ENCODE measurements at places on chromosomes 12 and 14.

DNA sequence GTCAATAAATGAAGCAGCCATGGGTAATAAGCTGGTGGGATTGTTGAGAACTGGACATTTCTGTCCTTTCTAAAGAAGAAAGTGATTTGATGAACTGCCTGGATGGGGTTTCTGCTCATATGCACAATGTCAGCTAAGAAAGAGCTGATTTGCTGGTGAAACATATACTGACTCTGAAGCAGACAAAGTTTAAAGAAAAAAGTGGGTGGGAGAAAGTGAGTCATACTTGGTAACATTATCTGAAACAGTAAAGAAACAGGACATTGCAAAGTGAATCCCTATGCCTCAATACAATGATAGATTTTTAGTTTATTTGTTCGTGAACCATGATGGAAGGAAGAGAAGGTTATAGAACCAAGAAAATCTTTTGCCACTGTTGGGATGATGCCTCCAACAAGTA is 95.6 kb upstream of the DNM1L start:
- DNase-seq = no peak

DNA sequence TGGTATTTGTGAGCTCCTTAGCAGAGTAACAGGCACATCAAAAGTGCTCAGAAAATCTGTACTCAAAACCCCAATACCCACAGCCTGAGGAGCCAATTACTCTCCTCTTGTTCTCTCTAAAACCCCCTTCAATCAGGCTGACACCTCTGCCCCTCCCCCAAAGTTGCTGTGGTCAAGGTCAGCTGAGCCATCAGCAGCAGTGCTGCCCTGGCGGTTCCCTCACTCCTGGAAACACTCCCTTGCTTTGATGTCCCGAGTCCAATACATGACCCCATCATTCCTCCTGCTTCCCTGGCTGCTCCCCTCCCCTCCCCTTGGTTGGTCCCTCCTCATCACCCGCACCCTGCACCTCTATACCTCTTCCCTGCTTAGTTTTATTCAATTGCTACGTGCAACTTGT is 57.2 kb upstream of the C14orf132 start:
- DNase-seq = no peak

GRCh38 chr14:24513009-24513408 is 4.9 kb upstream of the CMA1 start:
- no peak for DNase-seq

GRCh38 chr12:52581481-52581880 is 7.8 kb upstream of the KRT74 start:
- no peak for DNase-seq

Measured in GM12878 (cell line).